Fibroblast of lung (primary cell): ENCODE measurements at places on chromosomes 16 and 17.

- H3K27me3 ChIP-seq: no peaks in the 10 kb centered on the region
- H3K36me3 ChIP-seq: no peaks in the 10 kb centered on the region
- DNase-seq: peak; percentile 55
- H3K4me3 ChIP-seq: no peak overlapping the region
Observed at GRCh38 chr16:67555795-67556212, 6.5 kb upstream of the CTCF start.

DNA sequence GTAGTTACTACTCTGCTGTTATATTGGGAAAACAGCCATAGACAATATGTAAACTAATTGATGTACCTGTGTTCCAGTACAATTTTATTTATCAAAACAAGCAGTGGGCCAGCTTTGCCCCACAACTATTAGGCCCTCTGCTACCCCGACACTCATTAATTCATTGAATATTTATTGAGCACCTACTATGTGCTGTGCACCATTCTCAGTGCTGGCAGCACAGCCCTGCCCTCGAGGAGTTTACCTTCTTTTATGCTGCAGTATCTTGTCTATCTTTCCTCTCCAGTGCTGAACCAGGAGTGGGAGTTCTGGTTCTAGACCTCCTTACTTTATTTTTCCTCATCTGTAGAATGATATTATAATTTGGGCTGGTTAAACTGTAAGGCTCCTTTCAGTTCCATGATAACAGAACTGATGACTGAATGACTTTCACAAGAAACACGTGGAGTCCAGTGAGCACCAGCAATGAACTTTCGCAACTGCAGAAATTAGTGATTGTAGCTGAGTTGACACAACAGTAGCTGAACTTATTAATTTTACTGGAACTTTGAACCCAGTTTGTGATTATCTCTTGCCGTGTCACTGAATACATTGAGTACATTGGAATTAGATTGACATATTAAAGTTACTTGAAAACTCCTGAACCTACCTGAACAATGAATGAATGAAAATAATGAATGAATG lies 2.4 kb downstream of the GOSR2 start:
- no peak overlapping the region for H3K27ac ChIP-seq
- H3K4me1 ChIP-seq: peaks cover 2% of the 10 kb centered on the region
- no peak for DNase-seq
- H3K4me3 ChIP-seq: no peak overlapping the region

DNA sequence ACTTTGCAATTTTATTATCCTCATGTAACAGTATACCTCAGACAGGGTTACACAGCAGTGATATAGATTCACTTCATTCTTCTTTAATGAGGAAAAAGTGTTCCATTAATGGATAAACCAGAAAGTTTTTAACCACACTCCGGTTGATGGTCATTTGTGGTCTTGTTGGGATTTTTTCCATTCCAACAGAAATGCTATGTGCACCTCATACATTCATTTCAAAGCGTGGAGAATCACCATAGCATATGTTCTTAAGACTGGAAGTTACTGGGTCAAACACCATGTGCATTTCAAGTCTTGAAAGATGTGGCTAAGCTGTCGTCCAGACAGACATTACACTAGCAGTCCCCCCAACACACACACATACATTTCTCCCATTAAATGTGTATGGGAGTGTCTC lies 245.8 kb upstream of the CDH5 start:
- no peaks in the 10 kb centered on the region for H3K27me3 ChIP-seq
- no peak overlapping the region for H3K27ac ChIP-seq
- no peak overlapping the region for H3K4me3 ChIP-seq
- peaks cover 7% of the 10 kb centered on the region for H3K4me1 ChIP-seq
- H3K36me3 ChIP-seq: no peaks in the 10 kb centered on the region

DNA sequence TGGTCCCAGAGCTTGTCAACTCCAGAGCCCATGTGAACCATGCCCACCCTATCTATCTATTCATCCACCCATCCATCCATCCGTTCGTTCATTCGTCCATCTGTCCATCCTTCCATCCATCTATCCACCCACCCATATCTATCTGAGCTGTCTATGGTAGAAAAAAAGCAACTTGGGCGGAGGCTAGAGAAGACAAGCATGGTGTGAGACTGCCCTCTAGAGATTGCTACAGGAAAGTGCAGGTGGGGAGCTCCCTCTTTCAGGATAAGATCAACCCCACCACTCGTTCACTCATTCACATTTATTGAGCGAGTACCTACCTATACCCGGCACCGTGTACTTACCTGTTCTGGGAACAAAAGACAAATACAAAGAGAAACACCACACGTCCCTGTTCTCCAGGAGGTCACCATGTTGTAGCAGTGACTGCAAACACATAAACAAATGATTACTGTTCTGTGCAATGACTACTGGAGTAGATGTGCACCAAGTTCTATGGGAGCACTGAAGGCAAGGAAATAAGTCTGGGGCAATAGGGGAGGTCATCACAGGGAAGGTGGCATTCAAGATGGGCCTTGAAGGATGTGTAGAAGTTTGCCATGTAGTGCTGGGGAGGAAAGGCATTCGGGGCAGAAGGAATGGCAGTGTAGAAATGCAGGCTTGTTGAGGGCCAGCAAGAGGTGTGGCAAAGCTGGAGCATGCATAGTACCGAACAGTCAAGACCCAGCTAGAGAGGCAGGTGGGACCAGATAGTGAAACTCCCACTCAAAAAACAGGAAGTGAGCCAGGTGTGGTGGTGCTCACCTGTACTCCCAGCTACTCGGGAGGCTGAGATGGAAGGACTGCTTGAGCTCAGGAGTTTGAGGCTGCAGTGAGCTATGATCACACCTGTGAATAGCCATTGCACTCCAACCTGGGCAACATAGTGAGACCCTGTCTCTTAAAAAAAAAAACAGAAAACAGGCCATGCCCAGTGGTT lies 13.4 kb upstream of the ATP5MC1 start:
- peak; percentile 41 for DNase-seq
- H3K27ac ChIP-seq: no peak overlapping the region
- H3K4me1 ChIP-seq: no peaks in the 10 kb centered on the region
- no peak overlapping the region for H3K4me3 ChIP-seq

DNA sequence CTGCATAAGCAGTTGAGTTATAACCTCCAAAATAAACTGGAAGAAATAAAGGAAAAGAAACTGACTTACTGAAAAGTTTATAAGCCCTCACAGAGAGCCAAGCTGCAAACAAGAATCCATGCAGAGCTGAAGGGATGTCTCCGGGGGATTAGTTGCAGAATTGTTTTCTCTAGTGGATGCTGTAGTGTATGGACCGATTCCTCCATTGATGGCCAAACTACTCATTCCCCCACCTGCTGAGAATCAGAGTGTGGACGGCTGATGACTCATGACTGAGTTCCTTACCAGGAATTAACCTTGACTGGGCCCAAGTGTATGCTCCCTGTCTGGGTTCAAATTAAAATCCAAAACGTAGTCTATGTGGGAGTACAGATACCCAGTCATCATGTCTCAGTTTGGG lies 93.9 kb upstream of the CDH8 start:
- no peak overlapping the region for H3K27ac ChIP-seq
- H3K4me3 ChIP-seq: no peak overlapping the region
- H3K27me3 ChIP-seq: no peaks in the 10 kb centered on the region
- no peaks in the 10 kb centered on the region for H3K36me3 ChIP-seq
- DNase-seq: peak; percentile 21

- no peak for DNase-seq
- H3K4me1 ChIP-seq: no peaks in the 10 kb centered on the region
- no peaks in the 10 kb centered on the region for H3K27me3 ChIP-seq
- no peaks in the 10 kb centered on the region for H3K36me3 ChIP-seq
Observed at GRCh38 chr17:79619636-79620206, 8.9 kb upstream of the RBFOX3 start.

DNA sequence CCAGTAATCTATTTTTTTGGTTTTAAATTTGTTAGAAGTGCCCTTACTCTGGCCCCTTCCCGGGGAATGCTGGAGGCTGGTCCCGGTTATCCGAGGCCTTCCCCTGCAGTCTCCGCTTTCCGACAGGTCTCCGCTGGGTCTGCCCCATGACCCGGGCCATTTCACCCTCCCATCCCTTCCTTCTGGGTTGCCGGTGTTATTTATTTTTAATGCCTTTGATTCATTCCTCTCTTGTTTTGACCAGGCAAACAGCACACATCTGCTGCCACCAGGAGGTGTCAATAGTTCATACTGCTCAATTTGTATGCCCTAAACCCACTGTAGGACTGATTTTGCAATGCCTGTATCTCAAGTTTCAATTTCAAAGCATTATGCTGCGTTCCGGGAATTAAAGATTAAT lies 113.2 kb upstream of the IRX5 start:
- no peaks in the 10 kb centered on the region for H3K27me3 ChIP-seq
- DNase-seq: no peak
- no peak overlapping the region for H3K27ac ChIP-seq
- no peaks in the 10 kb centered on the region for H3K36me3 ChIP-seq

DNA sequence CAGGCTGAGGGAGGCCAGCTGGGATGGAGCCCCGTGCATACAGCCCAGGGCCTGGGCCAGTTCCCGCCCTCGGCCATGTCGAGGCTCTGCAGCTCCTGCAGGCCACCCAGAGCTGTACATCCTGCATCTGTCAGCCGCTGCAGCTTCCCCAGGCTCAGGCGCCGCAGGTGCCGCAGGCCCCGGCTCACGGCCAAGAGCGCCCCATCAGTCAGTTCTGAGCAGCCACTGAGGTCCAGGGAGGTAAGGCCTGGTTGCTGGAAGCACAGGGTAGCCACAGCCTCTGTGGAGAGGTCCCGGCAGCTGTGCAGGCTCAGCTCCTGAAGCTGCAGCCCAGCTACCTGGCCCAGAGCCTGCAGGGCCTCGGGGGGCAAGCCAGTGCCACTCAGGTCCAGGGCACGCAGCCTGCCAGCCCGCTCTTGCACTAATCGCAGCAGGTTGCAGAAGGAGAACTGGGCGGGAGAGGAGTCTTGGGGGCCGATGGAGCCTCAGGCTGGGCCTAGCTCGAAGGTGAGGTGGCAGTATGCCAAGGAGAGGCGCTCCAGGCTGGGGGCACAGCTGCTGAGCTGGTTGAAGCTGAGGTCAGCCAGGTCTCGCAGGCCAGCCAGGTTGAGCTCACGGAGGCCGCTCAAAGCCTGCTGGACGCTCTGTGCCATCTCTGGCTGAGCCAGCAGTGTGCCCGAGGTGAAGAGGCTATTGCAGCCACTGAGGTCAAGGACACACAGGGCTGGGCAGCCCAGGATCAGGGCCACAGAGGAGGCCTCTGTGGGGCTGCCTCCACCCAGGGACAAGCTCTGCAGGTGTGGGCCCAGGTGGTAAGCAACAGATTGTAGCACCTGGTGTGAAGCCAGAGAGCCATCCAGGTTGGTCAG lies 11.4 kb downstream of the ELMO3 start:
- no peak for DNase-seq
- H3K4me3 ChIP-seq: no peak overlapping the region
- peaks cover 12% of the 10 kb centered on the region for H3K4me1 ChIP-seq
- no peaks in the 10 kb centered on the region for H3K36me3 ChIP-seq

GRCh38 chr17:78419970-78420815 lies 41.7 kb downstream of the PGS1 start:
- peak overlapping the region; percentile 32 for H3K27ac ChIP-seq
- no peaks in the 10 kb centered on the region for H3K27me3 ChIP-seq
- H3K4me1 ChIP-seq: peaks cover 2% of the 10 kb centered on the region
- DNase-seq: no peak
- H3K4me3 ChIP-seq: no peak overlapping the region

GRCh38 chr16:457732-458400 lies 32.4 kb downstream of the RAB11FIP3 start:
- H3K27ac ChIP-seq: no peak overlapping the region
- no peaks in the 10 kb centered on the region for H3K27me3 ChIP-seq
- peaks cover 2% of the 10 kb centered on the region for H3K4me1 ChIP-seq

- no peak overlapping the region for H3K27ac ChIP-seq
- peaks cover 9% of the 10 kb centered on the region for H3K4me1 ChIP-seq
- H3K36me3 ChIP-seq: peaks cover 2% of the 10 kb centered on the region
- no peak for DNase-seq
- no peaks in the 10 kb centered on the region for H3K27me3 ChIP-seq
- H3K4me3 ChIP-seq: no peak overlapping the region
Observed at GRCh38 chr17:45301674-45302073, 15.1 kb downstream of the MAP3K14 start.

DNA sequence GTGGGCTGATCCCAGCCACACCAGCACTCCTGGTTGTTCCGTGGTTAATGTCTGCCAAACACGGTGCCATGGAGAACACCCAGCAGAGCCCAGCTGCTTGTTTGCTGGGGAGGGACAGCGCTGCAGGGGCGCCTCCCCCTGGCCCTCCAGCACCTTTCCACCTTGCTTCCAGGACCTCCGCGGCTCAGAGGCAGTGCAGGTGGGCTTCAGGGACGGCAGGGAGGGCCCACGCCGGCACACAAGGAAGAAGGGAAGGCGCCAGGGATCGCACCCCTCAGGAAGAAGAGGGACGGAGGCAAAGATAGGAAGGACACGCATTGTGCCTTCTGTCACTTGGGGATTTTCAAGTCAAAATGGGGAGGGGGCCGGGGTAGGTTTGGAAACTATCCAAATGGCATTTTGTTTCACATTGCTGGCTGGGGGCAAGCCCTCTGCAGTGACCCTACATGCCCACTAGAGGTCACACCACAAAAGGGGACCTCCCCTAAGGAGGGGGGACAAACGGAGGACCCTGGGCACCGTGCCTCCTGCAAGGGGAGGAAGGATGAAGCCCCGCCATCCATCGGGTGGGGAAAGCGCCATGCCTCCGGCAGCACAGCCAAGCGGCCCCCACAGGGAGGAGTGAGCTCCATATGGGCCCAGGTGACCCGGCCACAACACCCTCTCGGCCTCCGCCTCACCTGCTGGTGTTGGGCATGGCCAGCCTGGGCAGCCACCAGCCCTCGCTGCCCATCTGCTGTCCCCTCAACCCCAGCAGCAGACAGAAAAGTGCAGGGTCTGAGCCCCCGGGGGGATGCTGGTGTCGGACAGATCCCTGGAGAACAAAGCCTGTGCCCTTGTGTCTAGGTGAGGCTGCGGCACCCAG lies 7.5 kb upstream of the C16orf95 start:
- H3K36me3 ChIP-seq: peaks cover 4% of the 10 kb centered on the region
- H3K27ac ChIP-seq: no peak overlapping the region
- H3K4me3 ChIP-seq: no peak overlapping the region
- no peaks in the 10 kb centered on the region for H3K27me3 ChIP-seq
- peak; percentile 28 for DNase-seq

DNA sequence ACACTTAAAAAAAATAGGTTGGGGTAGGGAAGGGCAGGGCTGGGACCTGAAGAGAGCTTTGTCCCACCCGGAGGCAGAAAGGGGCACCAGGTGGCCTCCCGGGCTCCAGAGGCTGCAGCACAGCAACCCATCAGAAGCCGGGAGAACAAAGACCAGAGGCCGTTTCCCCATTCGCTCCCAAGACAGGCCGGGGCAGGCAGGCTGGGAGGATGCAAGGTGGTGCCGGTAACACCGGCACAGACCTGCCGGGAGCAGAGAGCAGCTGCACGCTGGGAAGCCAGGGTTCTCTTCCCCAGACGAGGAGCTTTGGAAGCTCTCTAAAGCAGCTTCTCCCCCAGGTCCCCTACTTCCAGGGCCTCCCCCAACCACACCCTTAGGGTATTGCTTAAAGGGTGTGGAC lies 5.6 kb downstream of the PPL start:
- no peak overlapping the region for H3K4me3 ChIP-seq
- peaks cover 6% of the 10 kb centered on the region for H3K4me1 ChIP-seq
- H3K27me3 ChIP-seq: peaks cover 7% of the 10 kb centered on the region
- DNase-seq: no peak
- no peaks in the 10 kb centered on the region for H3K36me3 ChIP-seq
